ENCODE measurements at places on chromosomes 1 and 21.

DNA sequence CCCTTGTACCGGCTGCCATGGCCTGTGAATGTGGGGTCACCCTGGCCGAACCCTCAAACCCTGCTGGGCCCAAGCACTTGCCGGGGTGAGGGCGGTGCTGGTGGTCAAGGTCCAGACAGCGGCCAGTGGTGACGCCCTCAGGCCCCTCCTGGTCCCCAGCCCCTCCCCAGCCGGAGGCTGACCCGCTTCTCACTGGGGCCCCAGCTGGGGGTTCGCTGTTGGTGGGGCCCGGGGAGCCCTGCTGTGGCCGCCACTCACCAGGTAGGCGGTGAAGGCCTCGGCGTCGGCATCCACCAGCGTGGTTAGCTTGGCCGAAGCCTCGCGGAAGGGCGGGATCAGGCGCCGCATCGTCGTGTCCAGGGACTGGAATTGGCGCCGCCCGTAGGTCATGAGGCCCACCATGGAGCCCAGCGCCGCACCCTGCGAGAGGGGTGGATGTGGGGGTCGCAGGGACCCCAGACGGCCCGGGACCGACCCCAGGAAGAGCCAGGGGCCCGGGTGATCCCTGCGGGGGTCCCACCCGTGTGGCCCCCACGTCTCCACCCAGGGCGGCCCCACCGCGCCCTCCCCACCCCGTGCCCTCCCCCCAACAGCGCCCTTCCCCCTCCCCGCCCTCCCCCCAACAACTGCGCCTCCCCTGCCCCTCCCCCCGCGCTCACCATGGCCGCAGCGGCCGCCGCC lies 10.1 kb downstream of the FTCD start:
- peak; percentile 69 for ATAC-seq

DNA sequence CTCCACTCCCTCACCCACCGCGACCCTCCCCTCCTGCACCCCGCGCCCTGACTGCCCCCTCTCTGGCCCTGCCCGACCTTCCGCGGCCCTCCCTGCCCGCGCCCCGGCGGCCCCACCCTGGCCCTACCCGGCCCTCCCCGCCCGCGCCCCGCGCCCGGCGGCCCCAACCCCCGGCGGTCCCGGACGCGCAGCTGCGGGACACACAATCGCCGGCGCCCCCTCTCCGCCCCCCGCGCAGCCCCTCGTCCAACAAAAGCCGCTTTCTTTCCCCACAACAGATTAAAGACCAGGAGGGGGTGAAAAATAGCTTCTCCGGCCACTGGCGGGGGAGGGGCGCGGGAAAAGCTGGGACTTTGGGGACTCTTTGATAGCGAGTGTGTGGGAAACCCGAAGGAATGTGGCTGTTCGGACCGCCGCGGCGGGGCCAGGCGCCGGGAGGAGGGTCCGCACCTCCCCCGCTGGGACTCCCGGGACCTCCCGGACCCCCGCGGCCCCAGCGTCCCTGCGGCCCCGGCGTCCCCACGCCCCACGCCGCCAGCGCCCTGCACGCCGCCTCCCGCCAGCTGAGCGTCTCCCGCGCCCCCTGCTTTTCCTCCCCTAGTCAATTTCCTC lies 8.8 kb upstream of the ID3 start:
- peak; percentile 69 for ATAC-seq

GRCh38 chr1:78471890-78472620 lies 18.7 kb upstream of the PTGFR start:
- ATAC-seq: no peak

GRCh38 chr1:47776667-47777131 lies 220.5 kb downstream of the TRABD2B start:
- no peak for ATAC-seq

DNA sequence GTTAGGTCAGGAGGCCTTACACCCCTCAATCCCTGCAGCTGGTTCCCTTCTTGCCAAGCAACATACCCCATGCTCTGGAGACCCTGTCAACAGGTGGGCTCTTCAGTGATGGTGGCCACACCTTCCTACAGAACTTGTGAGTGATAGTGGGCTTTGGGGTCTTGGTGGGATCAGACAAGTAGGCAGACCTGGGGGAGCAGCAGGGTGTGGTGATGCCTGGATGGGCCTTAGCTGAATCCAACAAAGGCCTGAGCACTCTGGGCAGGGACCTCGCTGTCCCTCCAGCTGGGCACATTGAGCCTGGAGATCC lies 14.9 kb downstream of the FAAH start:
- no peak for ATAC-seq

- ATAC-seq: peak; percentile 94
These were observed 34.8 kb downstream of the KCNQ4 start for GRCh38 chr1:40818264-40818961.
